Psoas muscle (tissue), 8 donors: ENCODE measurements at places on chromosomes 1 and 21. TPM values are rescaled to one million over a fixed set of nuclear protein-coding genes. Genes with fewer than 3 reads are reported as not detected.

SLFNL1 gene
- 0.17 TPM for total RNA-seq

TRIM17 gene
- total RNA-seq: not detected

PCP4L1 gene
- not detected for total RNA-seq

AHDC1 gene
- 62.0 TPM for total RNA-seq

SRRM1 gene
- 72.9 TPM for total RNA-seq

ATP1A2 gene
- 541 TPM for total RNA-seq

TSACC gene
- 0.50 TPM for total RNA-seq

SLC6A17 gene
- 0.18 TPM for total RNA-seq

BCAN gene
- total RNA-seq: 0.27 TPM

LY9 gene
- 0.38 TPM for total RNA-seq

SELL gene
- 3.1 TPM for total RNA-seq

ERVH48-1 gene
- total RNA-seq: not detected

MAP1LC3C gene
- total RNA-seq: 4.5 TPM

PADI4 gene
- 0.54 TPM for total RNA-seq

ECE1 gene
- total RNA-seq: 12.3 TPM

ADORA3 gene
- 2.1 TPM for total RNA-seq

ACTN2 gene
- 4,645 TPM for total RNA-seq

F11R gene
- total RNA-seq: 9.4 TPM

STPG1 gene
- total RNA-seq: 1.2 TPM

ADGRB2 gene
- 1.1 TPM for total RNA-seq

NUP210L gene
- 3.0 TPM for total RNA-seq

TNFAIP8L2 gene
- 0.58 TPM for total RNA-seq

TLCD4 gene
- total RNA-seq: 14.3 TPM

OLIG1 gene
- not detected for total RNA-seq

LRRC7 gene
- total RNA-seq: not detected

LMX1A gene
- total RNA-seq: not detected

CELA2A gene
- total RNA-seq: not detected

LRRC3 gene
- total RNA-seq: 0.22 TPM

TMEM269 gene
- 0.17 TPM for total RNA-seq

CFAP141 gene
- total RNA-seq: not detected

DMRTB1 gene
- total RNA-seq: not detected

SLAMF9 gene
- total RNA-seq: not detected

KRTAP7-1 gene
- not detected for total RNA-seq

BMP8B gene
- 0.17 TPM for total RNA-seq

SH2D5 gene
- 0.09 TPM for total RNA-seq

MSH4 gene
- 0.74 TPM for total RNA-seq

DIP2A gene
- 8.9 TPM for total RNA-seq
